ENCODE measurements at places on chromosomes 3 and 15. TPM values are rescaled to one million over a fixed set of nuclear protein-coding genes. Genes with fewer than 3 reads are reported as not detected.
A peak's percentile ranks its signal among the peaks of the same experiment; 100 is the strongest.

GRCh38 chr3:153246806-153247205 lies 84.8 kb downstream of the RAP2B start:
- no peak for DNase-seq

DNA sequence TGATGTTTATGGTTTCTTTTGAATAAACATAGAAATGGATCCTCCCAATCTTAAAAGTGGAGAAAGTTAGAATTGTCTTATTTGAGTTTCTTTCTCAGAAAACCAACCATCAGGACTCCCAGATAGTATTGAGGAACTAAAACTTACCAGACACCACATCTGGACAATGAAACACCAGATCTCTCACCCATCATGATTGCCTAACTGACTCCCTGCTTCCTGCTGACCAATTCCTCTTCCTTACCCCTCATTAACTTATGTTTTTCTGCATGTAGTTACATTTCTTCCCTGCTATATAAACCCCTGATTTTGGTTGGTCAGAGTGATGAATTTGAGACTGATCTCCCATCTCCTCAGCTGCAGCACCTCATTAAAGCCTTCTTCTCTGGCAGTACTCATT lies 242.0 kb upstream of the SETMAR start:
- DNase-seq, result no peak

DNA sequence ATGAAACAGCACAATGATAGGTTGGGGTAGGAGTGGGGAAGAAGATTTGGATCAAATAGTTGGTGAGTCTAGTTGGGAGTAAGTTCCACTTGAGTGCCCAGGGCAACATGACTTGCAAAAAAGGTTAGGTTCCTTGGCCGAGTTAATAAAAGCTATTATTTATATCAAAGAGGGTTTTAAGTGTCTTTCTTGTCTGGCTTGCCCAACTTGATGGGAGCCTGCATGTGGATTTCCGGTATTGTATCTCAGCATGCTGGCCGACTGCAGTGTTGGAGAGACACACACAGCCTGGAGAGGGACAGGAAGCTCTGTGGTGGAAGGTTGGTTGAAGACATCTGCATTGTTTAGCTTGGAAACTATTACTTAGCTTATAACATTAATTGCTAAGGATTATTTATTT lies 449.5 kb upstream of the TBL1XR1 start:
- DNase-seq, result no peak

Gene AEN
- 6.7 TPM for total RNA-seq

DNA sequence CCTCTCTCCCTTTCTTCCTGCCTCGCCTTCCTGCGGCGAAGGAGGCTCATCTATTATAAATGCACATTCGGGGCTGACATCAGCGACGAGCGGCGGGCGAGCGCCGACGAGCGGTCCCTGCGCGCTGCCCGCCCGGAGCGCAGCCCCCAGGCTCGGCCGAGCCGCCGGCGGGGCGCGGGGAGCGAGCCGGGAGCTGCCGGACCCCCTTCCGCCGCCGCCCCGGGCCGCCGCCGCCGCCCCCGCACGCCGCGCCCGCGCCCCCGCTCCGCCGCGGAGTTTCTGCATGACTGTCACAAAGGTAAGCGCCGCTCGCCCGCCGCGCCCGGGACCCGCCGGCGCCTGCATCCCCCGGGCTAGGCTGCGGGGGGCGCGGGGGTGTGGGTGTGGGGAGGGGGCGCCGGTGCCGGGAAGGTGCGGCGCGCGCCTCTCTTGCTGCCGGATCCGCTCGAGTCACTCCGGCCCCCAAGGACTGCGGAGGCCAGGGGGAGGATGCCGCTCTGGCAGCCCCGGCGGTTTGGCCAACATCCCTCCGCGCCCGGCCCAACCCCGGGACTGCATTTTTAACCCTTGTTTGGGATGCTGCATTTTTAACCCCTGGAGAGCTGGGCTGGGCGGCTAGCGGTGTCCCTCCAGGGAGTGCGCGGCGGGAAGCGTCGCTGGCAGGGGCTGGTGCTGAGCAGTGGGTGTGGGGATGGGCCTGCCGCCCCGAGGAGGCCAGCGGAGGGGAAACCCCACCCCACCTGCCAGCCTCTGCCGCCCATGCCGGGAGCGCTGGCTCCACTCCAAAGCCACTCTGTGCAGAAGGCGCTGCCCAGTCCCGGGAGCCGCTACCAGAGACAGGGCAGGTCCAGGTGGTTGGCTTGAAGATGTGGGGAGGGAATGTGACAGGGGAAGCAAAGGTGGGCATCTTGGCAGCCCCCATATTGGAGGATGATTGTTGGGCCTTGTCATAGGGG lies at the start of gene CORO2B:
TSS of gene CORO2B (plus strand) at position 14 of the 956 bp plus-strand sequence. CDS start at position 284, 270 bp downstream.
- DNase-seq, result peak; percentile 39

DNA sequence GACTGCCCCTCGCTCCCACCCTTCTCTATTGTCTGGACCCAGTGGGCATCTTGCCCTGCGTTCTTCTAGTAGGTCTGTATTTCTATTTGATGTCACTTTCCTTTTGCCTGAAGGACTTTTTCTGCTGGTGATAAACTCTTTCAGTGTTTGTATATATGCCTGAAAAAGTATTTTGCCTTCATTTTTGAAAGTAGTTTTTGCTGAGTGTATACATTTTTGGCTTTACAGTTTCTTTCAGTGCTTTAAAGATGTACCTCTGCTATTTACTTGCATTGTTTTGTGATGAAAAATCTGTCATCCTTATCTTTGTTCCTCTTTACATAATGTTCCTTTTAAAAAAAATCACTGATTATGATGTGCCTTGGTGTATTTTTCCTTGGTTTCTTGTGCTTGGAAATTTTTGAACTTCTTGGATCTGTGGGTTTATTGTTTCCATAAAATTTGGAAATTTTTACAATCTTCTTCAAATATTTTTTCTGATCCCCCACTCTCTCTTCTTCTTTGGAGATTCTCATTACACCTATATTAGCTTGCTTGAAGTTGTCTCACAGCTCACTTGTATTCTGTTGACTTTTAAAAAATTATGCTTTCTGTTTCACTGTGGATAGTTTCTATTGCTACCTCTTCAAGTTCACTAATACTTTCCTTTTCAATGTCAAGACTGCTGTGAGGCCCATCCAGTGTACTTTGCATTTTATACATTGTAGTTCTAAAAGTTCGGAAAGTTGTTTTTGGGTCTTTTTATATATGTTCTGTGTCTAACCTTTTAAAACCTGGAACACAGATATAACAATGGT lies 67.8 kb downstream of the RGMA start:
- no peak for DNase-seq

DNA sequence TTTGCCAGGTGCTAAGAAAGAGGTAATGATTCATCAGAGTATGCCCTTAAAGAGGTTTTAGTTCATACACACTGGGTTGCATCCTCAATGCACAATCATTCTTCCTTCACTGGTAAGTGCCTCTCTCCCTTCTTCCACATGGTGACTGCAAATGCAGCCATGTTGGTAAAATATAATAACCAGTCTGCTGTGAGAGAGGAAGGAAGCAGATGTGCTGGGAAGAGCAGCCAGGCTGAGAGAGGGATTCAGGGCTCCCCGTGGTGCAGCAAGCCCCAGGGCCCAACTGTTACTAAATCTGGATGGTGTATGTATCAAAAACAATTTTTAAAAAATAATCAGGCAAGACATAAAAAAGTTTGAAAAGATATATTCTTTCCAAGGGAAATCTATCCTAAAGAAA lies 498.1 kb downstream of the MAGI1 start:
- DNase-seq, result no peak

Gene PML
- 81.8 TPM for total RNA-seq

DNA sequence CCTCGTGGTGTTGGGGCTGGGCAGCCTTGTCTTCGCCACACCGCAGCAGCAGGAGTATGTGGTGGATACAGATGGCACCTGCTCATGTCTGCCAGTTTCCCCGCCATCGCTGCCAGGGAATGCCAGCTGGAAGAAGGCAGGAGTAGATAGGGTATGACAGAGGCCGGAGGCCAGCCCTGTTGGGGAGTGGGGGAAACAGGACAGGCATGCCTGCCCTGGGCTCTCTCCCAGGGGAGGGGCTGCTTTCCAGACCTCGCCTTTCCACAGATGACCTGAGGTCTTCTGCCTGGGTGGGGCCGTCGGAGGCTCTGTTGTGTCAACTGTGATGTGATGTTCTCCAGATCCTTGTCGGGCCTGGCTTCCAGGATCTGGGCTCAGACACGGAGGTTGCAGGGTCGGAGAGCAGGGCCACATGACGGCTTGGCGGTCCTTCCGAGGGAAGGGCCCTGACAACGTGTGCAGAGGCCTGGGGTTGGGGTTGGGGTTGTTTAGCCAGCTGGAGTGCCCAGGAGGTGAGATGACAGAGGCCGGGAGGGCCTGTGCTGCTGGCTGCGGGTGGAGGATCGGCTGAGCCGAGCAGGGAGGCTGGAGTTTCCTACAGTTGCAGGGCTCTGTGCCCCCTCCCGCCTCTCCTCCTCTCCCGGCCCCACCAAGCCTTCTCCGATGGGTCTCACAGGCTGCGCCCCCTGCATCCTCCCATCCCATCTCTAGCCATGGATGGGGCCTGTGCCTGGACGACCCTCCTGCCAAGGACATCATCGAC lies 102.0 kb downstream of the TBC1D2B start:
- DNase-seq, result no peak
